ENCODE measurements at places on chromosomes 2 and 18.

DNA sequence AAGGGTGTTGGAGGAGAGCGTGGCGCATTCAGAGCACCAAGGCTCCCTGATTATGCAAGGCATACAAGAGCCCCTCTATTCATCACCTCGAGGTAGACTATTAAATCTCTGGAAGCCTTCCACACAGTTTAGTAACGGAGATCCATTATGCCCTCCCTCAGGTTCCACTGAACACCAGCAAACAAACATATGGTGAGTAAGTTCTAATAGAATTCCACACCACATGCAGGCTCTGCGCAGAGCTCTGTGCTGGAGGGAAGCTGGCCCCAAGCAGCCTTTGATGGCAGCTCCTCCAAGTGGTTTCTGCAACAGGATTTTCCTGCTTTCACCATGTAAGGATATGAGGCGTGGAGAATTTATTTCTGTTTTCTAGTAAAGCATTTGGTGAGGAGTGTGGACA lies 238.6 kb downstream of the C1D start:
- no peak for DNase-seq

- no peak for DNase-seq
These were observed 94.6 kb downstream of the CD8B2 start for GRCh38 chr2:106581755-106582147.

GRCh38 chr2:226418521-226418920 lies 381.1 kb downstream of the IRS1 start:
- DNase-seq, result no peak

GRCh38 chr2:191957996-191958860 lies 111.3 kb upstream of the CAVIN2 start:
- DNase-seq, result peak; percentile 49

DNA sequence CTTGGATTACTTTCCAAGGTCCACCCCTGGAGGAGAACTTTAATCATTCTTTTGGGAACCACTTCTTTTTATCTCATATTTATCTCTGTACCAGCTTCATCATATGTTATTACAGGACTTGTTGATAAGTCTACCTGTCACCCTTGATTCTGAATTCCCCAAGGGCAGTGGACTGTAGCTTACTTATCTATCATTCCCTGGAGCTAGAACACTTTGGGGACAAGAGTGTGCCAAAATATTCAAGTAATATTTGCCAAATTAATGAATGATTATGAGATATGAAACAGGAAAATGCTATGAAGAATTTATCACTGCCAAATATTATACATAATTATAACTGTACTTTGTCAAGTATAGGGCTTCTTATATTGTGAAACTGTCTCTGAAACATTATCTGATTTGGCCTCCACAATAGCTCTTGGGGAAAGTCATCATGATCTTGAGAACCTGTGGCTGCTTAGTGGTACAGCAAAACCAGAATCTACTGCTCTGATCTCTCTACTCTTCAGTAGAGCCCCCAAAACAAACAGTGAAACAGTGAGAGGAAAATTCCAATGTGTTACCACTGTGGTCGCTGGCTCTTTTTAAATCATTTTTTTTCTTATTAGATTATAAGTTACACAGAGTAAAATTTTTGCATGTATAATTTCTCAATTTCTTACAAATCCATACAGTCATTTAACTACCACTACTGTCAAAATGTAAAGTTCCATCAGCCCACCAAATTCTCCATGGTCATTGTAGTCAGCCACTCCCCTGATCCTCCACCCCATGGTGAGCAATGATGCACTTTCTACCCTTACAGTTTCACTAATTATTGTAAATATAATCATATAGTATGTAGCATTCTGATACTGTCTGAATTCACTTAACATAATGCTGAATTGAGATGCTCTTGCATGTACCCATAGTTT lies 197.5 kb downstream of the PIEZO2 start:
- DNase-seq, result no peak

DNA sequence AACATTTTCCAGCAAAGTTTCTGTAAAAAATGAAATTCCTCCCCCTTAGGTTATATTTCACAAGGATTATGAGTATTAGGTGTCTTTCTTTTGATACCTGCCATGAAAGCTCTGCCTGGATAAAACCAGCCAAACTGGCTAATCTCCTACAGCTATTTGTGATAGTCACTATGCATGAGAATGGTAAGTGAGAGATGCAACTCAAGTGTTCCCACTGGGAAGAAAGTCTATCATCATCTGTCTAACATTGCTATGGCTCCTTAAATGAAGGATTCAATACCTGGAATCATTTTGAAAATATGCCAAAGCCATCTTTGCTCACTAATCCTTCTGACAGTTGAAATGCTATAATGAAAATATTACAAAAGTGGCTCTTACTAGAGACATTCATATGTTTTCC lies 339.9 kb upstream of the LRRTM4 start:
- no peak for DNase-seq

DNA sequence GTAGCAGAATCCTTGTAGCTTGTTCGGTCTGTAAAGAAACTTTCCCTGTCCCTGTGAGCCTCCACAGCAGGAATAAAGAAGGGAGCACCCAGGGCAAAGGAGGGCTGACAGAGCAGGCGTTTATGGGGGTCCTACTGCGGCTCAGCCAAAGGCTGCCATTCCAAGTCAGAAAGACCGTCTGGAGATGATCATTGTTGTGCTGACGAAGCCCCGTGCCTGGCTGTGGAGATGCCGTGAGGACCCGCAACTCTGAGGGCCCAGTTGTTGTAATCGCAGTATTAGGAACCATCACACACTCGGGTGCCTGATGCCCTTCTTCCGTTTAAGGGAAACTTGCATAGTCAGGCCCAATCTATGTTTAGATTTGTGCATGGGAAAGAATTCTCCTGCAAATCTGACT lies 16.9 kb upstream of the VWA3B start:
- no peak for DNase-seq

DNA sequence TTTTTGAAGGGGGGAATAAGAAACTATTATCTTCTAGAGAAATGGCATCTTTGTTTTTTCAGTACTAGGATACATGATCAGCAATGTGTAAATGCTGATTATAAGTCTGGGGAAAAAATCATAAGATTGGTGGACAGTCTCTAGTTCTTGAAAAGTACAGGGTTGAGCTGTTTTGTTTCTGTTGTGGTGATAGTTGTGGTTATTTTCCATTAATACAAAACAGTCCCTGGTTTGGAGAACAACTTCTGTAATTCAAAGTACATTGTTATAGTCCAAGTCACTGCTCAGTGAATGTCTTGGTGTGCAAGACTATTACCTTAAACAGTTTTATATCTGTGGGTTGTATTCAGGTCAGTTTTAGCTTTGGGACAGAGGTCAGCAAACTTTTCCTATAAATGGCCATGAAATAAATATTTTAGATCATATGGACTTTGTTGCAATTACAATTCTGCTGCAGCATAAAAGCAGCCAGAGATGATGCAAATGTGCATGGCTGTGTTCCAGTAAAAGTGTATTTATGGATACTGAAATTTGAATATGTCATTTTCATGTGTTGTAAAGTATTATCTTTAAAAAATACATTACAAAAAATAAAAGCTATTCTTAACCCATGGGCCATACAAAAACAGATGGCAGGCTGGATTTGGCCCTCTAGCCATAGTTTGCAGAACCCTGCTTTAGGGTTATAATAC lies 111.0 kb downstream of the CERS6 start:
- DNase-seq, result no peak

GRCh38 chr2:157172866-157173578 lies 84.5 kb upstream of the GALNT5 start:
- no peak for DNase-seq

- DNase-seq, result no peak
These were observed 140.2 kb upstream of the OTOS start for GRCh38 chr2:240280621-240281020.

DNA sequence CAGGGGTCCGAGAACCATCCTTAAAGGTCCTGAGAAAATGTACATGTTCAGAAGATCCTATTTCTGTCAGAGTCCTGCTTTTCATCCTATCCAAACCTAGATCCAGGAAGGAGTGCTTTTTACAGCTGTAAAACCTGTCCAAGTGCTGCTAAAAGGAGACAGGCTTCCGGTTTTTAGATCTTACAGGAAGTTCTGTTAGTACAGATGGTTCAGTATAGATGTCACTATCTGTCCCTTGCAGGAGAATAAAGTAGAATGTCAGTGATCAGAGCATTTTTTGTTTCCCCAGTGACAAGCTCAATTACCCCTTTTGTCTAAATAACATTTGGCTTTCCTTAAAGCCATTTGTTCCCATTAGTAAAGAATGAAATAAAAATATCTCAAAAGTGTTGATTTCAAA lies 98.3 kb downstream of the NRP2 start:
- DNase-seq, result no peak

GRCh38 chr2:219124381-219125110 lies 36.1 kb downstream of the NHEJ1 start:
- no peak for DNase-seq
